ENCODE measurements at places on chromosomes 5 and 9.

GRCh38 chr5:42228279-42228678, 195.0 kb upstream of the GHR start:
- DNase-seq = no peak

GRCh38 chr5:178849316-178849715, 10.4 kb upstream of the ZNF354B start:
- no peak for DNase-seq

DNA sequence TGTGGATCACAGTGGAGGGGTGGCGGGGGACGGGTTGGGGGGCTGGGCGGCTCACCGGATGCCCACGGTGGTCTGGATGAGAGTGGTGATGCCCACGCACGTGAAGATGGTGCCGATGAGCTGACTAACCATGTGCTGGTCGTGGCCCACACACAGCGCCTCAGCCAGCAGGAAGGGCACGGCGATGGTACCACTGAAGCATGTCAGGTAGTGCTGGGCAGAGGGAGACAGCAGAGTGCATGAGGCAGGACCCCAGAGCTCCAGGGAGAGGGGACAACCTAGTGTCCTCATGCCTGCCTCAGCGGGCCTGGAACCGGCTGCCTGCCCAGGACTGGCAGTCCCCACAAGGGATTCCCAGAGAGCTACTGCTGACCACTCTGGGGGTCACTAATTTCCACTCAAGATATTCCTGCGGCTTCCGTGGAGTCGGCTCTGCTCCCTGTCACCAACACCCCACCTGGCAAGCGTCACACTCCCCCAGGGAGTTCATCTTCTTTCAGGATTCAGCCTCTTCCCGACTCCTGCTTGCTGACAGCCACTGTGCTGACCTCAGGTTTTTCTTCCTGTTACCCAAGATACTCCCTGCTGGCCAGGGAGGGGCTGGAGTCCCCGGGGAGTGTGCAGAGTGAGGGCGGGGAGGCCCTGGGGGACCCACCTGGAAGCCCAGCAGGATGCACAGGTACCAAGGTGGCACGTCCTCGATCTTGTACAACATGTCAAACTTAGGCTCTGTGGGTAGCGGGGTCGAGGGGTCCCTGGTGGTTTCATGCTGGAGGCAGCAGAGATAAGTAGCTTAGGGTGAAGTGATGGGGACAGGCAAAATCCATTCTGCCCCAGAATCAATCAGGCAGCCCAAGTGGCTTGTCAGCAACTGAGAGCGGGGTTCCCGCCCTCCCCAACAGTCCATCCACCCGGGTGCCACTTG, 998 bp downstream of the SLC23A1 start:
- DNase-seq = no peak

DNA sequence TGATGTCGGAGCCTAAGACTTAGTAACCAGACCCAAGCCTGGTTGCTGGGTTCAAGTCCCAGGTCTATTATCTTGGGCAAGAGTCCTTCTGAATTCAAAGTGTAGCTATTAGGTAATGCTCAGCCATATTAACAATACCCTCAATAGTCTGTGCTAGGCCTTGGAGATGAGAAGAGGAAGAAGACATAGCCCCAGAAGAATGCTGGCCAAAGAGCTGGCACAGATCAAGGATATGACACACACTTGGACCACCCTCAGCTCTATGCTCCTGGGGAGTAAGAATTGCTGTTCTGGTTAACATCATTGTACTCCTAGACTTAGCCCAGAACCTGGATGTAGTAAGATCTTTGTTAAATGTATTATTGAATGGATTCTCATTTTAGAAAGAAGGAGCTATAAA, 426.7 kb downstream of the CDK5RAP2 start:
- no peak for DNase-seq

- DNase-seq = no peak
These were observed 791 bp downstream of the SLC2A8 start for GRCh38 chr9:127397646-127398274.

All from cerebellar cortex (tissue), 1 donor.